NCI-H1092 (cell line): ENCODE measurements at places on chromosomes 13 and 19.

DNA sequence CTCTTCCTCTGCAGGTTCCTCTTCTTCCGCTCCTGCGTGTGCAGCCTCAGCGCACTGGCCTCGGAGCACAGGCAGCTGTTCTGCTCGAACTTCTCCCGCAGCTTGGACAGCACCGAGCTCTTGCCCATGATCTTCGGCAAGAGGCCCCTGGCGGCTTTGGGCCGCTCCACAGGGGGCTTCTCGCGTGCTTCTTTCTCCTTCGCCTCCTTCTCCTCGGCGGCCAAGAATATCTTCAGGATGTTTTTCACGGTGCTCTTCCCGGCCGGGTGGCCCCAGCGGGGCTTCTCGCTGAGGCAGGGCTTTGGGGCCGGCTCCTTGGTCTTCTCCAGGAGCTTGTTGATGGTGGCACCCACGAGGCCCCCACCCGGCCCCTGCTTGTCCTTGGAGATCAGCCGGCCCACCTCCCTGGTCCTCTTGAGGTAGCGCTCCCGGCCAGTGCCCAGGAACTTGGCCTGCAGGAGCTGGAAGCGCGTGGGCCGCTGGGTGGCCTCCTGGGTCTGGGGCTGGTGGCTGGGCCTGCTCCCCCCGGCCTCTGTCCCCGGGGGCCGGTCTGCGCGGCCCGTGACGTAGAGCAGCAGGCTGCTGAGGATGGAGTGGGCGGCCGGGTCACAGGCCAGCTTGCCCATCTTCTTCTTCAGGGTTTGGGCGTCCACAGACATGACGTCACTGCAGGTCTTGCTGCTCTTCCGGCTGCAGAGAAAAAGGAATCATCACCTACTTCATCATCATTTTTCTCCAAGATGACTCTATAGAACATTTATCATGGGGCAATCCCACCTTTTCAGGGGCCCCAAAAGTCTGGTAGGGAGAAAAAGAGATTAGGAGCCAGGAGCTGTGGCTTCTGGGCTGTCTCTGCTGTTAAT is 43.8 kb upstream of the GRTP1 start:
- DNase-seq: no peak

DNA sequence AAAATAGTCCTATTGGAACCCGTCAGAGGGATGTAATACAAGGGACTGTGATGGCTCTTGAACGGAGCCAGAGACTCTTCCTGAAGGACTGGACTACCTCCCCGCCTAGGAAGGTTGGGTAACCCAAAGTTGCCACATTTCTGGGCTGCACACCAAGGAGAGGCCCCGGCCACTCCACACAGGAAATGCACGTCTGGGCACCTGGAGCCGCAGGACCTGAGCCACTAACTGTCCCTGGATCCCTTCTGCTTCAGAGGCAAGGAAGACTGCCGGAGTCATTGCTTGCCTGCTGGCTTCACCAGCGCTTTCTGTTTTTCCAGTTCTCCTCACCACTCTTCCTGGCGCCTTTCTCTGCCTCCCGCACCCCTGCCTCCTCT is 1.2 kb upstream of the FLT1 start:
- no peak for DNase-seq

- no peak for DNase-seq
Observed at GRCh38 chr13:81591528-81592220, 1250.7 kb upstream of the SPRY2 start.

GRCh38 chr13:30026093-30026492 is 175.7 kb upstream of the UBL3 start:
- no peak for DNase-seq

DNA sequence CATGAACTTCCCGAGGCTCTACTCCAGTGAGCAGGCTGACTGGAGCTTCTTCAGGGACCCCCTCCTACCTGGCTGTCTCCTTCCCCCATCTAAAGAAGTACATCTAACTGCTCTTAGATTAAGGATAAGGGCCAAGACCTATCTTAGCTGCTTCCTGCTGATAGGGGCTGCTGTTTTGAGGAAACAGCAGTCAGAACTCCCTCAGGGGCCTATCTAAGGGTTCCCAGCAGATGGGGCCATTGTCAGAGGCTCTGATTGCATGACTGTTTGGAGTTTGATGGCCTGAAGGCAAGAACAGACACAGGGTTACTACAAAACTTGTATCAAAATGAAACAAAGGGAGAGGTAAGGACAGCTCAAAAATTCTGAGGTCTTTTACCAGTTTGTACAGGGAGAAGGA is 2636.9 kb upstream of the PCDH20 start:
- DNase-seq: no peak

- DNase-seq: no peak
Observed at GRCh38 chr13:46232281-46232680, 20.6 kb downstream of the LRRC63 start.

GRCh38 chr13:33105387-33106005 is 89.3 kb downstream of the KL start:
- DNase-seq: no peak

DNA sequence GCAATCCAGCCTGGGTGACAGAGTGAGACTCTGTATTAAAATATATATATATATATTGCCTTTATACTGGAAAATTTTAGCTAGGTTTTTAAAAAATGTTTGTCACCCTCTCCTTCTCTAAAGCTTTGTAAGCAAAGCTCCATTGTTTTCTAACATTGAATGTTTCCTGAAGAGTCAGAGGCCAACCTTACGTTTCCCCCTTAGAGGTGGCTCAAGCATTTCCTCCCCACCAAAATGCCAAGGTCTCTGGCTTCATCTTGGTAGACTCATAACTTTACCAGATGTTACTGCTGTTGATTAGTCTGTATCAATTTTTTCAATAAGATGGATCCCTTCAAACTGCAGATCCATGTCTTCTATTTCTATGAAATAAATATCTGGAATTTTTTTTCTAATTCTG is 25.2 kb upstream of the IPO5 start:
- no peak for DNase-seq

- peak; percentile 10 for DNase-seq
Observed at GRCh38 chr13:41222259-41222852, 28.0 kb upstream of the KBTBD7 start.

DNA sequence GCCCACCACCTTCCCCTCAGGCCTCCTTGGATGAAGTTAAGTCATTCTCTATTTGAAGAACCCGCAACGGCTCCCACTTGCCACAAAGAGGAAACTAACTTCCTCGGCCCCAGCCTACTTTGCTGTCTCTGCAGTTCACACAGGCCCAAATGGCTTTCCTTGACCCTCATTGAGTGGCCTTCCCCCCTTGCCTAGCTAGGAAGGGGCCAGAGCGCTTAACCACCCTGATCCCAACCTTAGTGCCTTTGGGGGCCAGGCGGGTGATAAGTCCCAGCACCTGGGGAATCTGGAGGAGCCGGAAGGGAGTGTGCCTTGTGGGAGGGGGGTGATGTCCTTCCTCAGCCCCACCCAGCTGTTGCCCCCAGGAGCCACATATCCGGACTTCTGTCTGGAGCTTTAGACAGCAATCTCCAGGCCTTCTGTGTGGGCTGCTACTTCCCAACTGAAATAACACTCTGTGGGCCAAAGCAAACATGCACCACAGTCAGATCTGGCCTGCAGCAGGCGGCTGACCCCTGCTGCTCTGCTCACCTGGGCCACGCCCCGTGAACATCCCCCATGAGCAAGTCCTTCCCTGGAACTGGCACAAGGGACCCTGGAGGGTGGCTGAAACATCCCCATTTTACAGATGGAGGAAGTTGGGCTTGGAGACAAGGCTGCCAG is 10.5 kb downstream of the NECTIN2 start:
- DNase-seq: no peak

- no peak for DNase-seq
Observed at GRCh38 chr13:40812102-40812501, 22.7 kb downstream of the SLC25A15 start.

- DNase-seq: no peak
Observed at GRCh38 chr13:72258340-72258981, 391.5 kb upstream of the DACH1 start.

DNA sequence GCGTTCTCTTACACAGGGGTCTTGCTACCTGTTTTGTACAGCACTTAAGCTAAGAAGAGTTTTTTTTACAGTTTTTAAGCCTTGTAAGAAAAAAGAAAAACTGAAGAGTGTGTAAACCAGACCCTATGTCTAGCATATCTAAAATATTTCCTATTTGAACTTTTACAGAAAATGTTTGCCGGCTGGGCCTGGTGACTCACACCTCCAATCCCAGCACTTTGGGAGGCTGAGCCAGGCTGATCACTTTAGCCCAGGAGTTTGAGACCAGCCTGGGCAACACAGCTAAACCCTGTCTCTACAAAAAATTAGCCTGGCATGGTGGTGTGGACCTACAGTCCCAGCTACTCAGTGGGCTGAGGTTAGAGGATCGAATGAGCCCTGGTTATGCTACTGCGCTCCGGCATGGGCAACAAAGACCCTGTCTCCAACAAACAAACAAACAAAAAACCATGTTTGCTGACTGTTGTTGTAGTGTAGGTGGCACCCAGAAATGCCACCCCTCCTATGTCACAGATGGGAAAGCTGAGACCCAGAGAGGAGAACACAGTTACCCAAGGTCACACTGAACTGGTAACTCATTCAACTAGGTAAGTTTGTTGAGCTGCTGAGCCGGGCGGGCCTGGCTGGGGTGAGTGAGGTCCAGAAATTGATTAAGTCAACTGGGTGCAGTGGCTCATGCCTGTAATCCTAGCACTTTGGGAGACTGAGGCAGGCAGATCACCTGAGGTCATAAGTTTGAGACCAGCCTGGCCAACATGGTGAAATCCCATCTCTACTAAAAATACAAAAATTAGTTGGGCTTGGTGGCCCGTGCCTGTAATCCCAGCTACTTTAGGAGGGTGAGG is 1.9 kb upstream of the VASP start:
- DNase-seq: no peak

DNA sequence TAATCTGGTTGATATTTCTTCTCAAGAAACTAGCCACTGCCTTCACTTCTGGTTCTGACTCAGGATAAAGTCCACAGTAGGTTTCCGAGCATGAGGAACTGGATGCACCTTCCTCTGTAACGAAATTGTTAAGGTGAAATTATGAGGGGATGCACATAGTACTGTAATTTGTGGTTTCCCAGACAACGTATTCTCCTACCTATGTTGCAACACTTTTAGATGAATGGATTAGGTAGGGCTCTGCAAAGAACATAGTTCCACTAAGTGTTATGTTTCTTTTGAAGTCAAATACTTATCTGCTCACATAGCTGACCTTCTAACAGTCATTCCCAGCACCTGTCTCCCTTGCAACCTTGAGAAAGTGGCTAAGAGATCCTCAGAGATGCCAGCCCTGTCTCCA is 5.7 kb upstream of the ZC3H13 start:
- no peak for DNase-seq

- DNase-seq: no peak
Observed at GRCh38 chr19:4705413-4706131, 18.1 kb downstream of the DPP9 start.

- DNase-seq: no peak
Observed at GRCh38 chr13:51922771-51923480, 61.2 kb downstream of the CCDC70 start.

DNA sequence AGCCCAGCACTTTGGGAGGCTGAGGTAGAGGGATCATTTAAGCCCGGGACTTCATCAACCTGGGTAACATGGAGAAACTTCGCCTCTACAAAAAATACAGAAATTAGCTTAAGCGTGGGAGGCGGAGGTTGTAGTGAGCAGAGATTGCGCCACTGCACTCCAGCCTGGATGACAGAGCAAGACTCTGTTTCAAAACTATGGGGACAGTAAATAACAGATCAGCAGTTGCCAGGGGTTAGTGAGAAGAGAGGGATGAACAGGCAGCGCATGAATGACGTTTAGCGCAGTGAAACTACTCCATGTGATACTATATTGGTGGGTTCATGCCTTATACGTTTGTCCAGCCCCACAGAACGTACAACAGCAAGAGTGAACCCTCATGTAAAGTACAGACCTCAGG is 7.1 kb upstream of the ICAM3 start:
- DNase-seq: no peak

- DNase-seq: no peak
Observed at GRCh38 chr19:12521996-12522395, 29.3 kb downstream of the ZNF564 start.

DNA sequence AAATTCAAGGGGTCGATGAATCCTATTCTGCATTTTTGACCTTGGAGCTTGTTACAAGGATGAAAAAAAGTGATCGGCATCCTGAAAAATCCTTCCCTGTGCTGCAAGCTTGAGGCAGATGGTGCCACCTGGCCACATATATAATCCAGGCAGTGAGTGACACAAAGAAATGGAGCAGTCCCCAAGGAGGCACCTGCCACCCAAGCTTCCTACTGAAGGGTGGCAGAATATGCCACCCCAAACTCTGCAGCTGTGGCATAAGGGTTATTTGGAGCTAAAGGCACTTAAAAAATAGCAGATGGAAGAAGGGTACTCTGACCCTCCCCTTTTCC is 15.4 kb downstream of the TMEM272 start:
- no peak for DNase-seq

- no peak for DNase-seq
Observed at GRCh38 chr13:107275945-107276614, 708.1 kb upstream of the ARGLU1 start.

DNA sequence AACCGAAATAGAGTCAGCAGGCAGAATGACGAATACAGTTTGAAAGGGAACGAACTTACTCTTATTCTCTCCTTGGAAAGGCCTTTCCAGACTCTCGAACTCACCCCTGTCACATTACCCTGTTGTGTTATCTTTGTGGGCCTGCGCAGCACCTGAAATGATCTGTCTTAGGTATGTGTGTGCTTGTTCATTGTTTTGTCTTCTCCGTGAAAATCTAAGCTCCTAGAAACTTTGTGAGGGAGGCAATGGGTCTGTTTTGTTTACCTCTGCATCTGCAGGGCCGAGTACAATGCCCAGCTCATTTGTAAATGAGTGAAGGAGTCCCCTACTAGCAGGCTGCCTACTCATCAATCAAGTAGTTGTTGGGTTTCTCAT is 19.6 kb downstream of the HMGB1 start:
- no peak for DNase-seq

GRCh38 chr19:34910770-34911169 is 15.9 kb upstream of the ZNF30 start:
- DNase-seq: no peak

- DNase-seq: no peak
Observed at GRCh38 chr19:4431808-4432674, 25.6 kb downstream of the UBXN6 start.

- DNase-seq: no peak
Observed at GRCh38 chr13:32752997-32753606, 166.8 kb downstream of the PDS5B start.

DNA sequence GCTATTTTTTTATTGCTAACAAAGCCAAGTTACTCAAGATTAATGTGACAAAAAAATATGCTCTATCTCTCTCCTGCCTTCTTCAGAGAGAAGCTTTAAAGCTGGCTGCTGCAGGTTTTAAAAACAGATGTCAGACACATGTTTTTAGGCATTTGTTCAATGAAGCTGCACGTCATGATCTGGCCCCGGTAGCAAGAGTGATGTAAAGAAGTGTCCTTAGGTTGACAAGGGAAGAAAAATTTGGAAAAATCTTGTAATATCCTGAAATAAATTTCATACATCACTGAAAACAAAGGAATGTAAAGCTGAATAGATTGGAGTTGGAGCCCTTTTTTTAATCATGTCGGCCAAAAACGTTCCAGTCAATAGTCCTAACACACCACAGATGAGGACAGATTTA is 531.4 kb upstream of the NBEA start:
- no peak for DNase-seq
